ENCODE measurements at places on chromosomes 16 and 17. TPM values are rescaled to one million over a fixed set of nuclear protein-coding genes. Genes with fewer than 3 reads are reported as not detected.

The RAP1GAP2 gene
- total RNA-seq: 5.3 TPM

The CACNG3 gene
- not detected for total RNA-seq

The AIPL1 gene
- total RNA-seq: not detected

The ZNF594 gene
- 22.6 TPM for total RNA-seq

The CFAP97D1 gene
- not detected for total RNA-seq

- no peak for DNase-seq
Observed at GRCh38 chr17:79749156-79749815, 18.5 kb downstream of the ENPP7 start.

GRCh38 chr17:50660887-50661345 is 26.2 kb downstream of the ABCC3 start:
- DNase-seq: no peak

DNA sequence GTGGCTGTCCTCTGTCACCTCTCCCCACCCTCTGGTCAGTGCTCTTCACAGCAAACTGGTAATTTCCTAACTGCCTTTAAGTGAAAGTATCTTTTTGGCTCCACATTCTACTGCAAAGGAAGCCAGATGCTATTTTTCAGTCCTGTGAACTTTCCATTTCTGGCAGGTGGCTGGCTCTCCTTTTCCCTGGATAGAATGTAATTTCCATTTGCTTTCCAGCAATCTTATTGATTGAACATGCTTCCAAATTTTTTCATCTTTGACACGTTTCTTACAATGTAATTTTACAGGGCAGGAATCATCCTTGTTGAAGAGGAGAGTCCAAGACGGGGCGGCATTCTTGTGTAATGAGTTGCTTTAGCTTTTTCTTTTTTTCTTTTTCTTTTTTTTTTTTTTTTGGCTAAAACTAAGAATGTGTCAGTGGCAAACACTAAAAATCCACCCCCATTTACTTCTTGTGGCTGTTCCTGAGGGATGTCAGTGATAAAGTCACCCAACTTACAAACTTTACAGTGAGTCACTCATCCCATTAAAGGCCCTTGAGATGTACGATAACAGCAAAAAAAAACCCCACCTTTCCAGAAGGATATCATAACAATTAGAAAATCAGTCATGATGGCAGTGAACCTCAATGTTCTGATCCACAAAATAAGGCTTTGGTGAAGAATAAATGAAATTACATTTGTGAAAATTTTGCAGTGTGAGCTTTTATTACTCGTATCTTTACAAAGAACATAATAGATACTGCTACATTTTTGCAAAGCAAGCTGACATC is 29.4 kb upstream of the PRKCA start:
- no peak for DNase-seq

GRCh38 chr17:49551221-49552069 is 24.2 kb upstream of the NXPH3 start:
- DNase-seq: no peak

DNA sequence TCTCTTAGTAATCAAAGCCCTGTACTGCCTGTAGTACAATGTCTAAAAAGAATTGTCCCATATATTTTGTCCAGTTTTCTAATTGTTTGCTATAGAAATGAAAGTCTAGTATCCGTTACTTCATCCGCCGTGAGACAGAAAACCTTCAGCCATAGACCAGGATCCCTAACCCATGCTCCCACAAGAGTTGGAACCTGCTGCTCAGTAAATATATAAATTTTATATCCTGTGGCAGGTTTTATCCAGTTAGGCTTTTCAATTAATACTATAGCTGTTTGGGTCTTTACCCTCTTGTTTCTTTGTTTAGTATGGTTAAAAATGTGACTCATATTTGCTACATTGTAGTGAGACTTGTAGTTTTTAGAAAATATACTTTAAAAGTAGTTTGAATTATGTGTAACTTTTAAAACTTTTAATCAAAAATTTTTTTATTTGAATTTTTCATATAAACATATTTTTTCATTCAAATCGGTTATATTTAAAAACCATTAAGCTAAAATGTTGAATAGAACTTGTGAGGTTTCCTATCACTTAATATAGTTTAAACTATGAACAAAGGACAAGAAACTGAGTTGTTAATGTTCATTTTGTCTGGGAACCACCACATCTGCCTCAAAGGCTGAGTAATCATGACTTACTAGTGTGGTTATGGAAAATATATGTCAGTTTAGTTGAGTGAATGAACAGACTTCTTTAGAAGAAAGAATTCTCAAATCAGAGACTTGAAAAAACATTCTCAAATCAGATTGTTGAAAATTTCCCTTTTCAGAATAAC is 54.8 kb downstream of the VMP1 start:
- no peak for DNase-seq

DNA sequence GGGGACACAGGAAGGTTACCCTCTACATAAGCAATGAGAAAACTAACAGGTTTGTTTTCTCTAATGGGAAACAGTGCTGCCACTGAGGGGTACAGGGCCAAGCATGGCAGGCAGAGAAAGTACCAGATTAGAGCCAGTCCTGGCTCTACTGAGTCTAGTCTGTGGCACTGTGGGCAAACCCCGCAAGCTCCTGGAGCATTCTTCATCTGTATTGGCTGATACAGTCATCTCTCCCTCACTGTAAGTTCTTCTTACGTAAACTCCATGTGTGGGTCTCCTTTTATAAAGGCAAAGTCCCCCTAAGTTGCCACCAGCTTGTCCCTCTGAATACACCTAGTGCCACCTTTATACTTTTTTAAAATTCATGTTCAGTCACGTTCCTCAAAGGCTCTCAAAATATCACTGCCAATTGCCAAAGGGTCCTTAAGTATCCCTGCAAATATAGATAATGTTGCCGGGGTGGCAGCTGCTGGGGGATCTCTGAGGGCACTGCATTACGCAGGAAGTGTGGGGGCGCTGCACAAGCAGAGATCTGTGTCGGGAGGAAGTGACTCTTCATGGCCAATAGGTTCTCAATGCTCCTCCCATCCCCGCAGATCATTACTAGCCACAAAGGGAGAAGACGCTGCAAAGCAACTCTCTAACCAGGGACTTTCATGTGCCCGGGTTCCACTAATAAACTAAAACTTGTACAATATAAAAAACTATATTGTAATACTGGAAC is 18.8 kb downstream of the XPO6 start:
- no peak for DNase-seq

All from breast epithelium (tissue), 4 donors.